SHP77 treated with DMSO at 0.1 percent for 48 hours (cell line): ENCODE measurements at places on chromosomes 6 and 20.

- DNase-seq, result no peak
Observed at GRCh38 chr6:156167016-156167624, 610.1 kb upstream of the ARID1B start.

DNA sequence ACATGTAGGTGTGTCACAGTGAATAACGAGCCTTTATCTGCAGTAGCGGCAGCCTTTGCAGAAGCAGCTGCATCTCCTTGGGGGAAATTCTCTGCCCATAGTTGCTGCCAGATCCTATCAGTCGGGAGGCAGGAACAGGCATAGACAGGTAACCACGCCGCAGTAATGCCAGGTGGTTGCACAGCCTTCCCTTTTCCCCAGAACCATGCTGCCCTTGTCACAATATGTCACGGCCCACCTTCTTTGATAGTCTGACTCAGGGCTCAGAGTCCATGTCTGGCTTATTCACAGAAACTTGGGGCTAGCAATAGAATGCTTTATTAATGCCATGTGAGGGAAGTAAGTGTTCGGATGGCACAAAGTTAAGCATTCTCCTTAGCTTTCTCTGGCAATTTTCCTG is 76.6 kb downstream of the F13A1 start:
- DNase-seq, result no peak

GRCh38 chr20:2080532-2081224 is 20.9 kb upstream of the STK35 start:
- no peak for DNase-seq

GRCh38 chr6:33566182-33567084 is 13.6 kb downstream of the BAK1 start:
- DNase-seq, result no peak
